ENCODE measurements at places on chromosomes 3 and 15.

DNA sequence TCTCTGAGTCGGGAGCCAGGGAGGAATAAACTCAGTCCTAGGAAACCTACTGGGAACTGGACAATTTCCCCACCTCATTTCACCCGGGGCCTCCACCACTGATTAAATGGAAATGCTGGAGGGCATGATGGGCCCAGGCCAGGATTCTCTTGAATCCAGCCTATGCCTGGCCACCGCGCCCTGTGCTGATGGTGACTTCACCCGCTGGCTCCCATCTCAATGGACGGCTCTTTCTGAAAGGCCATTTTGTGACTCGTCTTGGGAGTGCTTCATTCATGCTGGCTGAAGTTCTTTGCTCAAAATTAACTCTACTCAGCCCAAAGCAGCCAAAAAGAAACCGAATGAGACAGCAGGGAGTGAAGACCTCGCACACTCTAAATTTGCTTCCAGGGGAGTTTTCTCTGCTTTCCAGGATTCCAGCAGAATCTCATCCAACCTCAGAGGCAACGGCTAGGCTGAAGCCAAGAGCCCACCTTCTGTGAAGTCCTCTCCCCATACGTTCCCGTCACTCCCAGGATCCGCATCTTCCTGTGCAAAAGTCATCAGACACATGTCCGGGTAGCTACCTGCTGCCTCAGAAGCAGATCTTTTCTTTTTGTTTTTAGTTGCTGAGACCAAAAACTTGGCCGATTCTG lies 266.0 kb upstream of the ICE2 start:
- no peak for DNase-seq

DNA sequence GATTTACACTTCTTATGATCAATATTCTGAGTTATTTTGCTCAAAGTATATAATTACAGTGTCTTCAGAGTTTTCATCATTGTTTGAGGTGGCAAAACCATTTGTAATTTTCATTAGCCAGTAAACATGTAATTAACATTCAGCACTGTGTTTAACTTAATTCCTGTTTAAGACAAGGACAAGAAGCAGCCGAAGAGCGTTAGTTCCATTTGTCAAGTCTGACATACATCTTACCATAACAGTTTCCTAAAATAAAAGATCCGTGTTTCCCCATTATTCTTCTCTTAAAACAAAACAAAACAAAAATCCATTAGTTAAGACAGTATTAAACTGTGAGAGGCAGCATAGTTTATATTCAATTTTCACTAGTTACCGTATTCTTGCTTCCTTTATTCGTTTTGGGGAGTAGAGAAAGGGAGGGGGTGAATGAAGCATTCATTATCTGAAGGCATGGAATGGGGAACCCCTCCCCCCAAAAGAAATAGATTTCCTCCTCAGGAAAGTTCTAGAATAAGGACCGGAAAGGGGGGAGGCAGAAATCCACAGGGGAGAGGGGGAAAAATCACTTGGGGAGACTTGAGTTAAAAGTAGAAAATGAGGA lies 5.5 kb upstream of the NR2F2 start:
- DNase-seq, result no peak

GRCh38 chr3:3615533-3615932 lies 183.7 kb upstream of the LRRN1 start:
- no peak for DNase-seq

DNA sequence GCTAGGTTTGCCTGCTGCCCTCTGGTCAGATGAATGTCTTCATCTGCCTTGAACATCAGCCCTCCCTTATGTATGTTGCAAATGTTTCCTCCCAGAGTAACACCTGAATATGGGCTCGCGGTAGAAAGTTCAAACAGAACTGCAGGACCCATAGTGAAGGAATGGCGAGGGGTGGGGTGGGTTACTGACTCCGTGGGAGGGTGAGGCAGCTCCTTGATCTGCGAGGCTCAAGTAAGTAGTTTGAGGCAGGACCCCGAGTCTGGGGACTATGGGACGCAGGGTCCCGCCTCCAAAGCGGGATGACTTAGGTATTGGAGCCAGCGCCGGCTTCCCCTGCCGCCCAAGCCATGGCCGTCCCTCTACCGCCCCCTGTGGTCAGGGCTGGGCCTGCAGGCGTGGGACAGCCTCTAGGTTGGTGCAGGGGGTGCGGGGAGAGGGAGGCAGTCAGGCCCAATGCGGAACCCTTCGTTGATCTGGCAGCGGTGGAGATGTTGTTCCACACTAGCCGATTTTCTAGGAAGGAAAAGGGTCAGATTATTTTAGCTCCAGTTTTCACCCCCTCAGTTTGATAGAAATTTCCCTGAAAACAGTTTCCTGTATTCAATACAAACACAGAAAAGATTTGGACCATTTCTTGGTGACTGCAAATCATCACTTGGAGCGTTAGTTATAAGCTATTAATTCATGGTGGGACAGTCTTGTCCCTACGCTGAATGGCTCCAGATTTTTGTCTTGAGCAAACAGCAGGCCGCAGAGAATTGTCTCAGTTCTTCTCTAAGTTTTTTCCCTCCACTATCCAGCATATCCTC lies 72.3 kb downstream of the CORO2B start:
- DNase-seq, result peak; percentile 43

DNA sequence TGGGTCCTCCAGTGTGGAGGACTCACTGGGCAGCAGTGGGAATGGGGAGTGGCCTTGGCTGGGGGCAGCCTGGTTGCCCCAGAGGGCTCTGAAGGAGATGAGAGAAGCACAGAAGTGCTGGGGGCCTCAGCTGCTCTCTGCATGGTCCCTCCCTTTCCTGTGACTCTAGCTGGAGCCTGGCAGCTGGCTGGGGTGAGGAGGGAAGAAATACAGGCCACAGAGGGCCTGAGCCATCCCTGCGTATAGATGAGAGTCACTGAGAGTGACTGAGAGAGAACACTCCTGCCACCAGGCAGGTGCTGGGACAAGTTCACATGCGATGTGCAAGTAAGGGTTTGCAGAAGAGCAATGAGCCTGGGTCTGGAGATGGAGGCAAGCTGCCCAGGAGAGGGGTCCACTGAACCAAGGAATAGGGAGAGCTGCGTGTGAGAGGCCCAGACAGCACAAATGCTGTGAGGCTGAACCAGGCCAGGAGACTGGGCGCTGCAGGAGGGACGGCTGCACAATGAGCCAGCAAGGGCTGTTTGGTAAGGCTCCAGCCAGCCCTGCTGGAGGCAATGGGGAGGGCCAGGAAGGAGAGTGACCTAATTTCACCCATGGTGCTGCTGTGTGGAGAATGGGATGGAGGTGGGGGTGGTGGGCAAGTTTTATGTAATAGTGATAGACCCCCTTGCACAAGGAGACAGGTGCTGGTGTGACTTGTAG lies 87.2 kb downstream of the CLSTN2 start:
- no peak for DNase-seq
